ENCODE measurements at places on chromosomes 4 and X.

- peak; percentile 41 for DNase-seq
Measured at GRCh38 chr4:103786014-103786413, 66.2 kb upstream of the TACR3 start.

- no peak for DNase-seq
Measured at GRCh38 chr4:120403296-120403695, 336.6 kb upstream of the MAD2L1 start.

- no peak for DNase-seq
Measured at GRCh38 chr4:109390115-109390768, 43.4 kb upstream of the SEC24B start.

- no peak for DNase-seq
Measured at GRCh38 chr4:57418133-57418532, 307.9 kb upstream of the IGFBP7 start.

DNA sequence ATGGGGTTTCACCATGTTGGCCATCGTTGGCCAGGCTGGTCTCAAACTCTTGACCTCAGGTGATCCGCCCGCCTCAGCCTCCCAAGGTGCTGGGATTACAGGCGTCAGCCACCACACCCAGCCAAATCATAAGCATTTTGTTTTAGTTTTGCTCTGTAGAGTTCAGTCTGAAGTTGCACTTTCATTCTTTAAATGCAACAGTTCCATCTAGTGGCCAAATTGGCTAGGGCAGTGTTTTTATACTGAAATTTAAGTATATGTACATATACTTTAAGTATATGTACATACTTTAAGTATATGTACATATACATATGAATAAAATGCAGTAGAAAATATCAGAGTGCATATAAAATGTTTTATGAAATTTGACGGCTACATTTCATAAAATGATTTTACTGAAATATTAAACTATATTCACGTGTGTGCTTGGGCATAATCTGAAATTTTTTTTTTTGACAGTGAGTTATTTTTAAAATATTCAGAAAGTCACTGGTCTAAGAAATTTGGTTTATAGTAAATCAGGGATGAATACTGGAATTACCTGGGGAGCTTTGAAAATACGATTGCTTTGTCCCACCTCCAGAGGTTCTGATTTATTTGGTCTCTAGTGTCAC lies 145.5 kb downstream of the NWD2 start:
- peak; percentile 6 for DNase-seq

DNA sequence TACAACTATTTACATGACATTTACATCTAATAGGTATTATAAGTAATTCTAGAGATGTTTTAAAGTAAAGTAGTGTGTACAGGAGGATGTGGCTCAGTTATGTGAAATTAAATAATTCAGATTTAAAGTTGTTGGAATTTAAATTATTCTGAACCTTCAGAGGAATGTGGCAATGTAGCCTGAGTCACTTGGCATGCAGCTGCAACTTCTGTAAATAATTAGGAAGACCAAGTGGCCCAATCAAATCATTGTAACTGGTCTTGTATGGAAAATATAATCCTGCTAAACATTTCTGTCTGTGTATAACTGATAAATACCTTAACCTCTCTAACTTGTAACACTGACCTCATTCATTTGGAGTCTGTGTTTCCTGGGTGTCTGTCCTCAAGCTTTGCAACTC lies 828.9 kb downstream of the GLUD2 start:
- DNase-seq = no peak

- DNase-seq = no peak
Measured at GRCh38 chr4:176150704-176151103, 44.7 kb downstream of the SPATA4 start.

DNA sequence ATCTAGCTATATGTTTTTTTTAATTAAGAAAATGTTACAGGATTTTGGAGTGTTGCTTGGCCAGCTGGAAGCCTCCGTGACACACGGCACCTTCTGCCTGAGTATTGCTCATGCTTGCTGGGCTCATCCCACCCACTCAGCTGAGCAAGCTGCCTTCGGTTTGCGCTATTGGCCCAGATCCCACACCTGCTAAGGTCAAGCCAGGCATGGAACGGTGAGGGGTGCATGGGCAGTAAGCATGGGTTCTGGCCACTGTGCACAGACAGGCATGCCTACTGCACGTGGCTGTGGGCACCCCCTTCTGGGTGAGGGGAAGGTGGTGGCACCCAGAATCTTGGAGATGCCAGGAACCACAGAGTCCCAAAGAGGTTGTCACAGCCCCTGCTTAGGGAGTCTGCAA lies 1178.4 kb upstream of the PCDH7 start:
- no peak for DNase-seq

DNA sequence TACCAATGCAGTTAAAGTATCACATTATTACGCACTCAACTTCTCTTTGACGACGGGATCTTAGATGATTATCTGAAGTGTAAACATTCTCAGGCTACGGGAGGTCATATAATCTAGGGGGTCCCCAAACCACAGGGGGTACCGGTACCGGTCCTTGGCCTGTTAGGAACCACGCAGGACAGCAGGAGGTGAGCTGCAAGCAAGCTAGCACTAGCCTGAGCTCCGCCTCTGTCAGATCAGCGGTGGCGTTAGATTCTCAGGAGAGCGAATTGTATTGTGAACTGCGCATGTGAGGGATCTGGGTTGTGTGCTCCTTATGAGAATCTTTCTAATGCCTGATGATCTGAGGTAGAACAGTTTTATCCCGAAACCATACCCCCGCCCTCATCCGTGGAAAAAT lies 20.6 kb upstream of the PRR27 start:
- no peak for DNase-seq

- no peak for DNase-seq
Measured at GRCh38 chrX:20567108-20567507, 300.4 kb upstream of the RPS6KA3 start.

- no peak for DNase-seq
Measured at GRCh38 chr4:151799417-151800012, 38.7 kb upstream of the GATB start.

- peak; percentile 98 for DNase-seq
Measured at GRCh38 chr4:119212234-119212963, at the start of gene USP53. USP53 (plus strand) TSS chr4:119212713; CDS start chr4:119239760, 27,047 bp downstream.

DNA sequence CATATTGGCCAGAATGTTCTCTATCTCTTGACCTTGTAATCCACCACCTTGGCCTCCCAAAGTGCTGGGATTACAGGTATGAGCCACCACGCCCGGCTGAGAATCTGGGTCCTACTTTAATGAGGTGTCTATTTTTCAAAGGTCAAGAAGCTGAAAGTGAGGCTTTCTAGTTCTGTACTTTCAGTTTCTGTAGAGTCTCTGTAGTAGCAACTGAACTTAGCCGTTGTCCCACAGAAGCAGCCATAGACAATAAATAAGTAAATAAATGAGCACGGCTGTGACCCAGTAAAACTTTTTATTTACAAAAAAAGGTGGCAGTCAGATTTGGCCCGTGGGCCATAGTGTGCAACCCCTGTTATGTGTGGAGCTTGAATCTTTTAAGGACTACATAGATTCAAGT lies 92.0 kb downstream of the FNIP2 start:
- DNase-seq = no peak

DNA sequence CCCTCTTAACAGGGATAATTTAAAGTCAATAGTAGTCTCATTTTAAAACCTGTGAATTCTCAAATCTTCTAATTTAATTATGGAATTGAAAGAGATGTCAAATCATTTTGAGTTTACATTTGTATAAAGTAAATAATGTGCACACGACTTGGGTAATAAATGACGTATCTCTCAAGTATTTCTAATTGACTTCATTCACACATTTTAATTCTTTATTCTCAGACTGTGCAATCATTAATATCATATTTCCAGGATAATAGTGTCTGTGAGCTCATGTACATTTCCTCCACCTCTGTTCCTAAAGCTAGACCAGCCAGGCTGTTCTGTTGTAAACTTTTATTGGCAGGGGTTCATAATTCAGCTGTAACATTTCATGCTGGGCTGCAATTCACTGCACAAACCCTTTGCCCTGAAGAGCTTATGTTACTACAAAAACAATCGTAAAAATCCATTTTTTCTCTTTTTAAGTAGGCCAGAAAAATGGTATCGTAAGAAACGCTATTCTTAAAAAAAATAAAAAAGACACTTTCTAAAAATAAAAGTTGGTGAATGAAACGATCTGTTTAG lies 1103.1 kb upstream of the TENM3 start:
- peak; percentile 13 for DNase-seq

- no peak for DNase-seq
Measured at GRCh38 chr4:153399358-153399757, 54.9 kb downstream of the MND1 start.

DNA sequence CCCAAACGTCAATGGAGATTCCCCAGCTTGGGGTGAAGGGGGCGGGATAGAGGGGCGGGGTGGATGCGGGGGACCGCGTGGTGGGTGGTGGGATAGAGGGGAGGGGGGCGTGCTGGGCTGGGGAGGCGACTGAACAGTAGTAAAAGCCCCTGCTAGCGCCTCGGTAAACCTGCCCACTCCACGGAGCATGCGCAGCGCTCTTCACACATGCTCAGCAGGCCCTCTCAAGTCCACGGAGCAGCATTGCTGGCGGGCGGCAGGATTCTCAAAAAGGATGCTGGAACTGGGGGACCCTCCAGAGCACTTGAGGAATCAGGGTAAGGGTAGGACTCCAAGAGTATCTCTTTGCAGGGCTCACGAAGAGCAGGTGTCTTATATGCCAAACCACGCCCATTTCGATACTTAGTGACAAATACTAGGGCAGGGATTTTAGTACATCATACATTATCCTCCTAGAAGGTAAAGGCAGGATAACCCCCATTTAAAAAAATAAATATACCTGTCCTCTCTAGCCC lies 378 bp upstream of the RPS6KA6 start:
- peak; percentile 63 for DNase-seq

GRCh38 chr4:83922402-83922801 lies 386.5 kb downstream of the GPAT3 start:
- DNase-seq = no peak

DNA sequence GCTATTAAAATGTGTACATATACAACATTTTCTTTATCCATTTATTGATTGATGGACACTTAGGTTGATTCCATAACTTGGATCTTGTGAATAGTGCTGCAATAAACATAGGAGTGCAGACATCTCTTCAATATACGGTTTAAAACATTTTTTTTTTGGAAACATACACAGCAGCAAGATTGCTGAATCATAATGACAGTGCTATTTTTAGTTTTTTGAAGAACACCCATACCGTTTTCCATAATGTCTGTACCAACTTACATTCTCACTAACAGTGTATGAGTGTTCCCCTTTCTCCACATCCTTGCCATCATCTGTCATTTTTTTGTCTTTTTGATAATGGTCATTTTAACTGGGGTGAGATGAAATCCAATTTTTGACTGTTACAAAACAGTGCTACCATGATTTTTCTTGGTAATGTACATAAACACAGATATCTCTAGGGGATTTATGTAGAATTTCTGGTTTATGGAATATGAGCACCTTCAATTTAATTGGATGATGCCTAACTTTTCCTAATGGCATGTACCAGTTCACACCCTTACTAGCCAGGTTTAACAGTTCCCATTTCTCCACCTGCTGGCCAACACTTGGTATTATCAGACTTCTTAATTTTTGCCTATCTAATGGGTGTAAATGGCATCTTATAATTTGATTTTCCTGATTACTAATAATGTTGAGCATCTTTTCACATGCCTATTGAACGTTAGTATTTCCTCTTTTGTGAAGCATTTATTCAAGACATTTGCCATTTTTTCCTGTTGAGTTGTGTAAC lies 21.0 kb upstream of the TMSB15B start:
- peak; percentile 34 for DNase-seq

- DNase-seq = no peak
Measured at GRCh38 chr4:109436504-109436903, 2.9 kb downstream of the SEC24B start.

DNA sequence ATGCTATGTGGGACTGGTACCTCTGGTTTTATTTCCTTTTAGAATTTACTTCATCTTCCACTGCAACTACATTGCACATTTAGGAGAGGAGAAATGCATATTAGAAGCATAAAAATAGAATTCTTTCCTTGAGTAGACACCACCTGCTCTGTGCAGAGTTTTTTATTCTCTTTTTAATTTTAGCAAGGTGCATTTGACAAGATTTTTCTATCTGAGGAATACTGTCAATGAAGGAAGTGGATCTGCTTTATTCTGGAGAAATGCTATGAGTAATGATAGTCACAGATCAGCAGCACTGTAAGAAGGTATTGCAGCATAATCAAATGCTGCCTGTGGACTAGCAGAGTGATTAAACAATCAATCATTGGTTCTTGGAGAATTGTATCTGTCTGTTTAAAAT lies 1038.3 kb downstream of the RAPGEF2 start:
- DNase-seq = no peak

DNA sequence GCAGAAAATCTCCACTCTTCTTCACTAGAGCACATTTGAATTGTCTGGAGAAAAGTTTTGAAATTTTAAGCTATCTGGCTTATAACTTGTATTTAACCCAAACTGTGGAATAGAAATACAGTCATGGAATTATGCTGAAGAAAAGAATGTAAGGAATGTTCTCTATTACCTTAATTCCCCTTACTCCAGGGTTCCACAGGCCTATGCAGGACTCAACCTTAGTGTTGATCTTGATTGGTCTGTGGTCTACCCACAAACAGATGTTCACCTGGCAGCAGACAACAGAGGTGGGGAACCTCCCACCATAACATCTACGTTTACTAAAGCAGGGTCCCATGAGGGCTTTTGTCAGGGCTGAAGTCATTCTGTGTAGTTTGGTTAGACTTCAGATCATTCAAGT lies 189.3 kb upstream of the GPRIN3 start:
- DNase-seq = no peak

DNA sequence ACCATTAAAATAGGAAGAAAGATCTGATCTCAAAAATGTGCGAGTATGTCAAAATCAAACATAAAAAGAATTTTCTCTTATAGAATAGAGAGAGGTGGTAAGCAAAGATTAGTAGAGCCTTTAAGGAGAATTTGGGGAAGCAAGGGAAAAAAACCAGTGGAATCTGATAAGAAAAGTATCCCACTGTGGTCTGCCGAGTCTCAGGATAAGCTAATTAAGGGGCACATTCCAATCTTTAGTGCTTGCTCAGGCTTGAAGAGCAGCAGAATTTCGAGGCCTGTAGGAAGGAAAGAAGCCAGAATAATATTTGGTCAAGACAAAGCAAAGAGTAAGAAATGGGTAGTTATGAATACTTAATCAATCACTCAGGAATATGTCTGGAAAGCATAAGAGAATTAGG lies 13.0 kb downstream of the STATH start:
- DNase-seq = no peak

GRCh38 chrX:21741869-21742701 lies 15.8 kb downstream of the SMPX start:
- DNase-seq = no peak

GRCh38 chr4:37889849-37890800 lies 759 bp upstream of the TBC1D1 start:
- no peak for DNase-seq

GRCh38 chr4:158962393-158962792 lies 140.5 kb upstream of the RAPGEF2 start:
- DNase-seq = no peak
